ENCODE measurements at places on chromosomes 1 and 21.

- no peak for DNase-seq
Observed at GRCh38 chr1:29120367-29120766, 3.3 kb downstream of the TMEM200B start.

DNA sequence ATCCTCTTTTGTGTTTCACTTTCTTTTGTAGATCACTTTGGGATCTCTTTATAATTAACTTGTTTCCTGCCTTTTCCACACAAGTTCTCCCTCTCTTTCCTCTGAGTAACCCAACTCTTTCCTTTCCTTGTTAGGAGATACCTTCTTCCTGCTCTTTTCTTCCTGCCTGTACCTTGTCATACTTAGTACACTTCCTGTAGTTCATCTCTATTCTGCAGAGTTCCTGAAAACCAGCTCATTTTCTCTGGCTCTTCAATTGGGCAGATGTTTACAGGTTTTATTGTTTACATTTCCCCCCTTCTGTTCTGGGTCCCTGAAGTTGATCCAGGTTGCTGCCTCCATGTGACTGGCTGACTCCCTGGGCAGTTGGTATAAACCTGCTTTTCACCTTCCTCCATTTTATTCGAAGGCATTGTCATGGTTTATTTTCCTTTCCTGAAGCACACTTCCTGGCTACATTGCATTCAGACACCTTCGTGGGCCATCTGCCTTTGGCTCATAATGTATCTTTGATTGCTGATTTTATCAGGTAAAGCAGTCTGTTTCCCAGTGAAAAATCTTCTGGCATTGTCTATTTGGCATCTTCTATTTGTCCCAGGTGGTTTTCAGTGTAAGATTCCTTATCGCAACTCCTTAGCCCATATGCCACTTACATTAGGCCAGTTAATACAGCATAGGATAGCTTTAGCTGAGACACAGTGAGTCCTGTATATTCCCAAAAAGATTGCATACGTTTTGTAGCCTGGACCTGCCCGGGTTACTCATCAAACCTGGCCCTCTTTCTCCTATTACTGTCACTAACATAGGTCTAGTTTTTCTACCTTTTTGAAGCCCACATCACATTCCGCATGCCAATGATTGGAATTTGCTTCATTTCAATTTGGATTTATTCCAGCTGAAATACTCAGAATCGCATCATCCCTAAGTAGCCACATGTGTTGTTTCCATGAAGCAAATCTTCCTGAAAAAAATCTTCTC, 15.4 kb downstream of the CTH start:
- DNase-seq: no peak

GRCh38 chr1:67338642-67339041, 31.0 kb downstream of the IL12RB2 start:
- no peak for DNase-seq

DNA sequence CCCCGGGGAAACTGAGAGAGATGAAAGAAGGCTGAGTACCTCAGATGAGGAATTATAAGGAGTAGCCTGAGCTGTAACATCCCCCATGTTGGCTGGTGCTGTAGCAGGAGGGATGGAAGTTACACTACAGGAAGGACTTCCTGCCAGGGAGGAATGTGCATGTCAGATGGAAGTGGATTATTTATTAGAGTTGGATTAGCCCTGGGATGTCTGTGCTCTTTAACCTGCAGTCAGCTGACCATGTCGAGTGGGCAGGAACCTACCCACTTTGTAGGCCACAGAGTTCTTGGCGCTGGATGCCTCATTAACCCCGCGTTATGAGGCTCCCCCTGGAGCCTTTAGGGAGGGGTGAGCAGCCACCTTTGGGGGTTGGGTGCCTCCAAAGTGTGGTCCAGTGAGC, 757 bp upstream of the SEMA4A start:
- DNase-seq: no peak

- DNase-seq: no peak
Observed at GRCh38 chr1:219805191-219805590, 123.2 kb downstream of the SLC30A10 start.

DNA sequence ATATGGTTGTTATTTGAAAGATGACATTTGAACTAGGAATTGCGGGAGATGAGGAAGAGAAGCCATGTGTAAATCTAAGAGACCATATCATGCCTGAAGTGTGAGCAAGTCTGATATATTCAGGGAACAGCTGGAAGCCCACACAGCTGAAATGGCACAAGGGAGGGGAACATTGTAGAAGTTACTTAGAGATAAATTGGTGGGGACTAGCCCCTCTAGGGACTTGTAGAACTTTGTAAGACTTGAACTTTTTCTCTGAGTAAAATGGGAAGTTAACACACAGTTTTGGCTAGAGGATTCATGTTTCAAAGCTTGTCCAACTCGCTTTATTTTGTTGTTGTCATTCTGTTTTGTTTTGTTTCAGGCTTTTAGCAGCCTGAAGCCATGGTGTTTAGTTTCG, 216.4 kb downstream of the FMN2 start:
- no peak for DNase-seq

DNA sequence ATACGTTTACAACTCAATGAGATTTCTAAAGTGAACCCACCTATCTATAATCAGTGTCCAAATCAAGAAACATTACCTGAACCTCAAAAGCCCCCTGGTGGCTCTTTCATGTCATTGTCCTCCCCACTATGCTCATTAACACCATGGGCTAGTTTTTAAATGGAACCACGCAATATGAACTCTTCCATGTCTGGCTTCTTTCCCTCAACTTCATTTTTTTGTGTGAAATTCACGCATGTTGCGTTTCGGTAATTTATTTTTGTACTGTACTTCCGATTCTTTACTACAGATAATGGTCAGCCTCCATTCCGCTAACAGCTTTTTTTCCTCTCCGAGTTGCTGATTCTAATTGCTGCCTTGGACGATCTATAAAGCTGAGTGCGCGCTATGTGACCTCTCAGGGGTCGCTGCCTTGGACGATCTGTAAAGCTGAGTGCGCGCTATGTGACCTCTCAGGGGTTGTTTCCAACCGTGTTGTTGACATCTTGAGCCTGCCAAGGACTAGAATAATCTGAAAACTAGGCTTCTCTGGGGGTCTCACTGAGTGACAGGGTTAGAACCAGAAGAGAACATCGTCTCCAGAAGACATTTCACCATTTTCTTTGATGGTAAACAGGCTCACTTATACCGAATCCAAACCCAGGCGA, 1.1 kb upstream of the CACYBP start:
- no peak for DNase-seq

- no peak for DNase-seq
Observed at GRCh38 chr1:111624382-111624781, 4.8 kb downstream of the RAP1A start.

DNA sequence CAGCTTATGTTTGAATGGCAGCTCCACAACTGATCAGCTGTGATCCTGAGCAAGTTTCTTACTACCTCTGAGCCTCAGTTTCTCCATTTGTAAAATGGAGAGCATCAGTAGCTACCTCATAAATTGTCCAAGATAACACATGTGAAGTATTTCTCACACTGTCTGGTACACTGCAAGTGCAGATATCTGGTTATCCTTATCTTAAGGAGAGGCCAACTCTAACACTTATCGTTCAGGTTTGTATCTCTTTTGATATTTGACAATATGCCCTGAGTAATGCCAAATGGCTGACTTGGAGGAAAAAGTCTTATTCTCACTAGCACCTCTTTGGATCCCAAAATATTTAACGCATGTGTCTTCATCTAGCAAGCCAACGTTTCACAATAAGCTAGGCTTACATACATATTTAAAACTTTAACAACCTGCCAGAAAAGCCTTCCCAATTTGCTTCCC, 2.7 kb downstream of the CSRP1 start:
- DNase-seq: no peak

DNA sequence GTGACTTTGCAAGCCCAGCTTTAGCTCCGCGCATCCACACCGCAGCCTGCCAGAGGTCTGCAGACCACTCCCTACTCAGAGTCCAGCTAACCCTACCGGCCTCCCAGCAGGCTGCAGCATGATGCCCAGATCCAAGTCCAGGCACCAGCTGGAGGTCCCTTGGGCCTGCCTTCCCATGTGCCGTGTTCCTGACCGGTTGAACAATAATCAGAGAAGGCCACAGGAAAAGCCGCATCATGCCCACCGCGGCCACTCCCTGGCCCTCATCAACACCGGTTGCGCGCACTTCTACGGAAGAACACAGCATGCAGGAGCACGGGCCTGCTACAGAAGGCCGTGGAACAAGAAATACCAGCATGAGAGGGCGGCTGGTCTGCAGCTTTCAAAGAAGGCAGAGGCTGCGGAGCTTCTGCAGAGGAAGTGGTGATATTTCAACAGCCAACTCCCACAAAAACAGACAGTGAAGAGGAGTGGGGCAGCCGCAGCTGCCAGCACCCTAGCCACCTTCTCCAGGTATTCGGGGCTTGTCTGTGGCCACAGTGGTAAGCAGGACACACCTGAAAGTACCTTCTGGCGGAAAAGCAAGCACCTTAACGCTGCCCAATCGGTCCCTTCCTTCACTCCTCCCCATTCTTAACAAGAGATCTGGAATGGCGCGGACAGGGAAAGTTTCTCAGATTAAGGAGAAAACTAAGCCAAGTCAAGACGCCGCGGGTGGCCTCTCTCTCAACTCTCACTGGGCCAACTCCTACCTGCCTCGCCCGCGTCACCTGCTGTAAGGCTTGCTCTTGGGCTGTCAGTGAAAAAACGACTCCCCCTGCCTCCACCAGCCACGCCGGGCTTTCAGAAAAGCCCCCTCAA, 1.5 kb downstream of the PGBD5 start:
- no peak for DNase-seq

DNA sequence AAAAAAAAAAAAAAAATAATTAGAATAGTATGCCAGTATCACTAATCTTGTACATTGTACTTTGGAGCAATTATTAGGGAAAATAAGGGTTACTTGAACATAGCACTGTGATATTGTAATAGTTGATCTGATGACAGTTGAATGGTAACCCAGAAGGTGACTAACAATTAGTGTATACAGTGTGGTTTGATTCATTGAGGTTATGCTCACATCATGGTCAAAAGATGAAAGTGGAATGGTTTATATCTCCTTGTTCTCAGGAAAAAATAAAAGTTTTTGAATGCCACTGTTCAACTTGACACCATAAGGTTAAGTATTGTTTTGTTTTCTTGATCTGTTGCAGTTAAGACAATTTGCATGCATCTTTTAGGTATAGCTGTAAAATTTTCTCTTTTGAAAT, 87.0 kb downstream of the GPR52 start:
- DNase-seq: no peak

- no peak for DNase-seq
Observed at GRCh38 chr1:184563308-184563707, 176.5 kb downstream of the C1orf21 start.

- no peak for DNase-seq
Observed at GRCh38 chr1:179230721-179231120, 1.2 kb upstream of the ABL2 start.

DNA sequence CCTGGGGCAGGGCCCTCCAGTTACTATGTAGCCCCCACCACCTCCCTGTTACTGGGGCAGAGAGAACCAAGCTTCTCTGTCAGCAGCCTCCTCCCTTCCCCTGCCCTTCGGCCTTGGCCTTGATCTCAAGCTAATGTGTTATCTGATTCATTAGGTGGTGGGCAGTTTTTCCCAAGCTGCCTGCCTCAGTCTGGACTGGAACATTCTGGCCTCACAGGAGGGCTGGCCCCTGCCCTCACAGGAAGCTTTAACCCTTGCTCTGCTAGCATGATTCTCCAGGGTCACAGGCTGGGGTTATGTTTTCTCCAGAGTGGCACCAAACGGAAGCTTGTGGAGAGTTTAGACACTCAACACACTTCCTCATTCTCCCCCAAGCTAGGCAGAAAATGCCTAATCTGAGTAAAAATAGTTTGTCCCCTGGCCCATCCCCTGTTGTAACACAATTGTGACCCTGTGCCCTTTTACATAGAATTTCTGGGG, 37.2 kb upstream of the SLC6A9 start:
- DNase-seq: peak; percentile 25

DNA sequence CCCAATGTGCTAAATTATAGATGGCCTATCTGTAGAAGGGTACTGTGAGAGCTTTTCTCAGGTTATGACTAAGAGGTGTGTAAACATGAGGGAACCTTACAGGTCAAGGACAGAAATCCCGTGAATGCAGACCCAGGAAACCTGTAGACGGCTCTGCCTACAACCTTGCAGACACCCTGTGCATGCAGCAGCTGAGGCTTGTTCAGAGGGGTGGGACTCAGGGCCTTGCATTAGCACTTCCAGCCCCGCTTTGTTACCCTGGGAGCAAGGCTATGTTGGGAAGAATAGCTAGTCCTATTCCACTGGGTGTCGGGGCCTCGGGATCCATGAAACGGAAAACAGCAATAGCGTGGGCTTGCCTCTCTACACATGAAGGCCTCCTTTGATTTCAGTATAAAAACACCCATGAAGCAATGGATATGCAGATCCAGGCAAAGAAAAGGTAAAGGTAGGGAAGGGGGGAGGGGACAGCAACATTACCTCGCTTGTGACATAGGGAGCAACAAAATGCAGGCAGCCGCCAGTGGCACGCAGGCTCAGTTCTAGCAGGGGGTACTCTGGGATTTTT, 9.5 kb upstream of the NDUFS5 start:
- no peak for DNase-seq

DNA sequence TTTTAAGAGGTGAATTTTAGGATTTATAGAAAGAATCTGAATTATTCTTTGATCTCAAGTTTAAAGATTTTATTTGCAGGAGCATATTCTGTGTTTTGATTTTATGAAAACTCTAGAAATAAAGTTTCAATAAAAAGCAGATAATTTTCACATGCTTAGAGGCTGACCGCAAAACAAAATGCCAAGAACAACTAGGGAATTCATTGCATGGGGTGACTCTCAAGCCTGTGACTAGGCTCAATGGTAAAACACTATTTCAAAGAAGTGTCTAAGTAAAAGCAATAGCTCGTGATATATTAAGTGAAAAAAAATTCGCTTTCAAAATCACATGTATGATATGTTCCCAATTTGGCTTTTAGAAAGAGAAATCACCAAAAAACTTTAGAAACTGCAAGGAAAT, 49.6 kb downstream of the RPL5 start:
- no peak for DNase-seq

DNA sequence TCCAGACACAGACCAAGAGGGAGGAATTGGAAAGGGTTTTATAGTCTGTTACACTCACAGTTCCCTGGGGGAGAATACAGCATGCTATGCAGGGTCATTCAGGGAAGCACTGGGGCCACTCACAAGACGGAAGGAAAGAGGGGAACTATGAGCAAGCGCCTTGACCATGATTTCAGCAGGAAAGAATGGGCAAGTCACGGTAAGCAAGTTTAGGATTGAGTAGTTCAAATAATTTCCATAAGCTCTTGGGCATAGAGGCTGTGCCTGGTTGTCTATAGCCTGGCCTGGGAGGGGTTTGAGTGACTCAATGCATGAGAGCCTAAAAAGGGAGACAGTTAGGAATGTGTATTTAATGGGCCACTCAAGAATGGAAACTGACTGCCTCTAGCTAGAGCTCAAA, 176.7 kb downstream of the TTLL7 start:
- no peak for DNase-seq

- no peak for DNase-seq
Observed at GRCh38 chr1:44353604-44354003, 1.5 kb downstream of the ERI3 start.

- DNase-seq: no peak
Observed at GRCh38 chr1:214198571-214198970, 82.4 kb upstream of the SMYD2 start.

Data from GM12891 (cell line).